IMR-90 (cell line): ENCODE measurements at places on chromosomes 1 and 21.

DNA sequence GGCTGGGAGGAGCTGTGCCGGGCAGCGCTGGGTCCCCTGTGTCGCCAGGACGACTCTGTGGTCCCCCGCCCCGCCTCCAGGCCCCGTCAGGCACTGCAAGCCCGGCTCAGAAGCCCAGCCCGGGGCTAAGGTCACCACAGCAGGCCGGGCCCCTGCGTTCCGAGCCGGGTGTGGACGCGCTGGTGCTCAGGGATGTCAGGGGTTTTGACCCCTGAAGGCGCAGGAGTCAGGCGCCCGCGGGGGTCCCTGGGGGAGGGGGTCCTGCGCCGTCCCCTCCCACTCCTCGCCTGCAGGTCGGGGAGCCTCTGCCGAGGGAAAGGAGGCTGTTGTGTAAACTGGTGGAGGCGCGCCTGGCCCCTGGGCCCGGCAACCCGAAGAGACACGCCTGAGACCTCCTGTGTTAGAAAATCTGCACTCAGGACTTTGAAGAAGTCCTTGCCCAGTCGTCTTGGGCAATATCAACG, 23.7 kb upstream of the TMEM54 start:
- DNase-seq, result no peak

- peak; percentile 61 for DNase-seq
Observed at GRCh38 chr1:64082459-64082858, 121.0 kb upstream of the UBE2U start.

- peak; percentile 37 for DNase-seq
Observed at GRCh38 chr1:36359911-36360550, 25.7 kb downstream of the STK40 start.

- DNase-seq, result peak; percentile 55
Observed at GRCh38 chr1:103129255-103129654, 20.9 kb upstream of the COL11A1 start.

- peak; percentile 25 for DNase-seq
Observed at GRCh38 chr1:151060657-151061421, 642 bp downstream of the MLLT11 start.

DNA sequence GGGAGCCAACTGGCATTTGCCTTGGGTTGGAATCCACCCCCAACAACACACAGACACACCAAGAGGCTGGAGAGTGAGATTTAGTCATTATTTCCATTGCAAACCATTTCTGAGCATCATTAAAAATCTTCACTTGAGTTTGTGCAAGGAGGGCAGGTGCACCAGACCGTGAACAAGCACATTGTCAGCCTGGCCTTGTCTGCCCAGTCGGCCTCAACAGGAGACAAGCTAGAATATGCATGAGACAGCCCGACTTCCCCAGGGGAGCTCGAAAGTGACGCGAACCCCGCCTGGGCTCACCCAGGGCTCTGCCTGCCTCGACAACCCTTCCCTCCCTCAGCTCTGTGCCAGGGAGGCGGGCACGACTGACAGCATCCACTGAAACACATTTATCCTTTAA, 15.4 kb upstream of the GUCA2B start:
- DNase-seq, result no peak
